ENCODE measurements at places on chromosomes 12 and 14. TPM values are rescaled to one million over a fixed set of nuclear protein-coding genes. Genes with fewer than 3 reads are reported as not detected.

Gene CNTN1
- not detected for polyA plus RNA-seq

Gene PZP
- not detected for polyA plus RNA-seq

- peak; percentile 63 for DNase-seq
Measured at GRCh38 chr14:64891839-64892375, 12.2 kb upstream of the SPTB start.

DNA sequence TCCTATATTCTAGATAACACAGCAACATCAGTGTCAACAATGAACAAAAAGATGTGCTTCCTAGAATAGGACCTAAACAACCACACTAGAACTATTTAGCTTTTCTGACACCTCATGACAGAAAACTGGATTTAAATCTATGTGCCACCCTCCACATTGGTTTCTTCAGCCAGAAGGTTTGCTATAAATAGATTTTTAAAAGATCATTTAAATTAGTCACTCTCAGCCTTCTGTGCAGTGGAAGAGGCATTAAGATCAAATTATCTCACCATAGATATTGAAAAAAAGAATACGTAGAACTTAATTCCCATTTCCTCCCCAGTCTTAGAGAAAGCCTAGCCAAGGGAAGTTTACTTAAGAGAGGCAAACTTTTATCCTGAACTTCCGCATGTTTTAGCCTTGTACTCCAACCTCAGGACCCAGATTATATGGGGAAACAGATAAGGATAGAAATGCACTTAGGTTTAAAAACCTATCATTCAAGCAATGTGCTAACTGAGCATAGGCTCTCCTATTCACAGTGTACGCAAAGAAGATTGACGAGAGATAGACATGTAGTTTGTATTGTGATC, 59.6 kb downstream of the NELL2 start:
- DNase-seq, result no peak

GRCh38 chr14:60812987-60813386, 78.4 kb downstream of the MNAT1 start:
- DNase-seq, result peak; percentile 6

GRCh38 chr14:68787092-68787992, 5.5 kb downstream of the ZFP36L1 start:
- DNase-seq, result no peak

GRCh38 chr14:95328729-95329503, 9.2 kb upstream of the CLMN start:
- no peak for DNase-seq

DNA sequence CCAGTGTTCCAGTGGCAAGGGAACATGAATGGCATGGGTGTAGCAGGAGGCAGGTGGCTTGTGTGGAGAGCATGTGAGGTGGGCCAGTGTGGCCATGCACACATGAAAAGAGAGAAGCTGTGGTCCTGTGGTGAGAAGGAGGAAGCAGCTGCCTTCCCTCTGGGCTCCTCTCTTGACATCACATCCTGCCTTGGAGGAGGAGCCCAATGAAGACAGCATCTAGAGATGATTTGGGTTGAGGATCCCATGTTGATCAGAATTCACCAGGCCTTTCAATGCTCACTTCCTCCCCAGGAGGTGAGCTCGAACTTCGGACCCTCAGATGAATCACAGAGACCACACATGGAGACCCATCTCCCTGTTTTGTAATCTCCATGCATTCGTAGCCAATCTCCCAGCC, 82.6 kb downstream of the LRRC74A start:
- peak; percentile 90 for DNase-seq

DNA sequence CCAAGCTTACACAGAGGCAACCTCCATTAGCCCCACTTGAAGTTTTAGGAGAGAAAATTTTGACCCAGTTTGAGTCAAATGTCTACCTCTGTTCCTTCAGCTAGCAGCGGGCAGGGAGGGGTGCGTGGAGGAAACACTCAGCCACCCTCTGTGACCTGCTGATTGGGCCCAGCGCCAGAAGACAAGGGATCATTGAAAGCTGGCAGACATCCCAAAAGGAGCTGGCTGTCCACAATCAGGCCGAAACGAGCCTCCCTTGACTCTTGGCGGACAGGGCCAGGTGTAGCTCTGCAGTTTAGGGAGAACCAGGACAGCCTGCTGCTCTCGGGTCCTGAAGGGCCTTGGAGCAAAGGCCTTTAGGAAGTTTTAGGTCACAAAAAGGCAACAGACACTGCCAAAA, 41.3 kb downstream of the CD9 start:
- no peak for DNase-seq

DNA sequence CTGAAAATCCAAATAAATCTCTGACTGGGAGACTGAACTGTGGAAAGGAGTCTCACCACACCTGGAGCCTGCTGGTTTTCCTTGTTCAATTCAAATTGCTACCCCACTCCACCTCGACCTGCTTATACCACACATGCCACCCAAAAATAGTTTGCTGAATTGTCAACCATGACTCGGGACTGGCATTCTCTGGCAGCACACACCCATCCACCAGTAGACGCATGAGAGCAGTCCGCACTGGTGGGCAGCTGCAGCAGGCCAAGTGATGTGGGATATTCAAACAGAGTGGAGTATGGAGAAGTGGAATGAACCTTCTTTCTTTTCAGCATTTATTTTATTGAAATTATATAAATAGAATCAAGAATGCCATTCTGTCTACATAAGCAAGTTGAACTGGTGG, 38.7 kb upstream of the SYCP3 start:
- DNase-seq, result no peak

DNA sequence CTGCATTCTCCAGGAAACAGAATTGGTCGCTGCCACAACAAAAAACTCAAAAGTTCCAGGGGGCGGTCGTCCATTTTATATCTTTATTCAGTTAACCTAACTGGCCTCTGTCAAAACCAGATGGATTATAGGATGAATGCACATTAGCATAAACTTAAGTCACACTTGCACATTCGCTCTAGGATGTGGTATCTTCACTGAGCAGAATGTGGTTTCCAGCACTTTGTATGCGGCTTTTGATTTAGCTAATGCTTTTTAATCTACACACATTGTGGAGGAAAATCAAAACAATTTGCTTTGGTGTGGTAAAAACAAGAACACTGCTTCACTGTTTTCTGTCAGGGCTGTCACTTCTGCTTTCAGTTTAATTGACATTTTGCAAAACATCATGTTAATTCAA, 4.5 kb downstream of the TAS2R50 start:
- DNase-seq, result no peak

DNA sequence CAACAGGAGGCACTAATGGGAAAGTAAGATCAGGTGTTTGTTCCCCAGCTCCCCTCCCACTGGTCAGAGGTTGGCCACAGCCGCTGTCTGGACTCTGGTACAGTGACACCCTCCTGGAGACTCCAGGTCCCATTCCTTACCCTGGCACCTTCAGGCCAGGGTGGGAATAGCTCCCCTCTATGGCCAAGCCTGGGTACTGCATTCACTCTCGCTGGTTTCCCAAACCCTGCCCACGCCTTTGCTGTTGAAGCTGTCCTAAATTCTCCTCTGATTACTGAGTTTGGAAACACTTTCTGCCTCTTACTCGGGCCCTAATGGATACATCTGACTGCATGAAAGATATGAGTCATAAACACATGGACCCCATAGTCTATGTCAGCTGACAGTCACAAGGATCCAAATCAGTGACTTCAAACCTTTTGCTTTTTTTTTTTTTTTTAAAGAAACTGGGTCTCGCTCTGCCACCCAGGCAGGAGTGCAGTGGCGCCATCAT, 17.9 kb downstream of the HRK start:
- DNase-seq, result peak; percentile 32

DNA sequence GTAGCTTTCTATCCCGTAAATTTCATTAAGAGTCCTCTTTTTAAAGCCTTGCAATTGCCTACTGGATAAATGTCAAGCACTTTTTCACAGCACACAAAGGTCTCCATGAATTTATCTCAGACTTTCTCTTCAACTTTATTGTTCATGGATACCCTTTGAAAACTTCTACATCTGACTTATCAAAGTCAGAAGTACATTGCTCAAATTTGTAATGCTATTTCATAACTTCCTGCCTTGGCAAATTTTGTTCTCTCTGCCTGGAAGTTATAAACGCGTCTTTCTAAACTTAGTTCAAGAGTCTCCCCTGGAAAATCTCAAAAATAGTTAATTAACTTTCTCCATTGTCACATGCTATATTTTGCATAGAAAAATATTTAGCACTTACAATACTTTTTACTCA, 55.9 kb upstream of the RERGL start:
- DNase-seq, result no peak

- DNase-seq, result no peak
Measured at GRCh38 chr14:34319140-34319539, 142.9 kb downstream of the SPTSSA start.

DNA sequence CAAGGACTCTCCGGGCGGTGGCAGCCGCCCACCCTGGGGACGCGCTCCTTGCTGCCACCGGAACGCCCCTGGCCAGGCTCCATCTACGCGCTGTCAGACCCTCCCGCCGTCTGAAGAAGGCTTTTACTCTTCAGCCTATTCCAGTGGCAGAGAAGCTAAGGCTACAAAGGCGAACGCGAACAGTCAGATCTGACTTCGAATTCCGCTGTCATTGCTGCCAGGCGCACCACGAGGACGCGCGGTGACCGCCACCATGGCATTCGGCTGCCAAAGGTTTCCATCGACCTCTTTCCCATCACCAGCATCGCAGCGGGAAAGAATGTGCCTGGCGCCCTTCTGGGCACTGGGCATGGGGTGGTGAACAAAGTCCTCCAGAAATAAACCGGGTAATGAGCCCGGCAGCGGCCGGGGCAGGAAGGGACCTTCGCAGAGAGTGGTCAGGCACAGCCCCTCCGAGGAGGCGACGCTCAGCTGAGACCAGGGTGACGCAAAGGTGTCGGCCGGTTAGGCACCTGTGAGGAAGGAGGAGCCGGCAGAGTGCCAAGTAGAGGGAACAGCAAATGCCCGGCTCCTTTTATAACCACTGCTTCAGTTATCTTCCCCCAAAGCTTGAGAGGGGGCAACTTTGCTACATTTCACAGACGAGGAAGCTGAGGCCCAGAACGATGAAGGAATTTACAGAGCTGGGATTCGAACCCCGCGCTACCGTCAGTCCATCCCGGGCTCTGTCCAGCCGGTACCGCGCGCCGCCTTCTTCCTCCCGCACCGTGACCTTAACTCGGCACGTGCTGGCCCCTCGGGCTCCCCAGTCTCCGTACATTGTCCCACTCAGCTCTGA, 1.9 kb upstream of the RFX4 start:
- DNase-seq, result no peak

GRCh38 chr14:76257842-76258397, 106.2 kb downstream of the GPATCH2L start:
- no peak for DNase-seq

- DNase-seq, result no peak
Measured at GRCh38 chr14:48622980-48623379, 947.6 kb upstream of the MDGA2 start.

GRCh38 chr12:81668475-81668874, 90.7 kb downstream of the PPFIA2 start:
- DNase-seq, result no peak

DNA sequence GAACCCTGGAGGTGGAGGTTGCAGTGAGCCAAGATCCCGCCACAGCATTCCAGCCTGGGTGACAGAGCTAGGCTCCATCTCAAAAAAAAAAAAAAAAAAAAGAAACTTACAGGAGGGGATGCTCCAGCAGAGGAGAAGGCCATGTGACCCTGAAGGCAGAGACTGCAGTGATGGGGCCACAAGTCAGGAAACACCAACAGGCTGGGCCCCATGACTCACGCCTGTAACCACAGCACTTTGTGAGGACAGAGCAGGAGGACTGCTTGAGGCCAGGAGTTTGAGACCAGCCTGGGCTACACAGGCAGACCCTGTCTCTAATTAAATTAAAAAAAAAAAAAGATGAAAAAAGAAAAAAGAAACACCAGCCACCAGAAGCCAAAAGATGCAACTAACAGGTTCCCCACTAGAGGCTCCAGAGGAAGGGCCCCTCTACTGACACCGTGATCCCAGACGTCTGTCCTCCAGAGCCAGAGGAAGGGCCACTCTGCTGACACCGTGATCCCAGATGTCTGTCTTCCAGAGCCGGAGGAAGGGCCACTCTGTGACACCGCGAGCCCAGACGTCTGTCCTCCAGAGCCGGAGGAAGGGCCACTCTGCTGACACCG, 9.1 kb upstream of the GLT1D1 start:
- DNase-seq, result peak; percentile 33

DNA sequence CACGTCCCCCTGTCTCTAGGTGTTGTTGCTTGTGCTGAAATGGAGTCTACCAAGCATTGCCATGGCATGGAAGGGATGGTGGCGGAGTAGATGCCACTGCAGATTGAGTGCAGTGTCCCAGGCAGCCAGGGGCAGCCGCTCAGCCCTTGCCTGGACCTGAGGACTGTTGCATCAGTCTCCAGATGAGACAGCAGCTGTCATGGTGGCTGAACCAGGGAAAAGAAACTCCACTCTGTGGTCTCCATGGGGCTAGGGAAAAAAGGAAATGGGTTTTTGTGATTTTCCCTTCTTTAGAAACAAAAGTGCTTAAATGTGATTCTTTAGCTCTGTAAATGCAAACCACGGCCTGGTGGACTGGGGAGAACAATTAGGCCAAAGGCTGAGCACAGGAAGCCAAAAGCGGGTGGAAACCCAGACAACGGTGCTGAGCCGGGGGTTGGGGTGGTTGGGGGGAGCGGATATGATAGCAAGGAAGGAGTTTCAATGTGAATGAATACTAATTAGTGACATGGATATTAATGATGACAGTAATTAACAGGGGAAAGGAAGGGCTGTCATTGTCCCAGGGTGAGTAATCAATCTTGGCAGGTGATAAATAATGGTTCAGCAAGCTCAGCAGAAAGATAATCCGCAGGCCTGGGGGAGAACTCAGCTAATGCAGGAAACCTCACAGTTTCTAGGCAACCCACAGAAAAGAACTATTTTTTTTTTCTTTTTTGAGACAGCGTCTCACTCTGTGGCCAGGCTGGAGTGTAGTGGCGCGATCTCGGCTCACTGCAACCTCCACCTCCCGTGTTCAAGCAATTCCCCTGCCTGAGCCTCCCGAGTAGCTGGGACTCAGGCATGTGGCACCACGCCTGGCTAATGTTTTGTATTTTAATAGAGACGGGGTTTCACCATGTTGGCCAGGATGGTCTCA, 442.6 kb downstream of the DPF3 start:
- DNase-seq, result peak; percentile 27

- no peak for DNase-seq
Measured at GRCh38 chr12:27468241-27468640, 21.7 kb downstream of the SMCO2 start.

Data from B cell (primary cell).